ENCODE measurements at places on chromosomes 13 and 19. TPM values are rescaled to one million over a fixed set of nuclear protein-coding genes. Genes with fewer than 3 reads are reported as not detected.

GRCh38 chr19:38478273-38478971 lies 44.9 kb downstream of the RYR1 start:
- no peak for DNase-seq
- H3K27me3 ChIP-seq: no peaks in the 10 kb centered on the region
- no peak overlapping the region for H3K27ac ChIP-seq
- H3K4me3 ChIP-seq: no peak overlapping the region
- no peaks in the 10 kb centered on the region for H3K4me1 ChIP-seq

- no peaks in the 10 kb centered on the region for H3K4me1 ChIP-seq
- no peaks in the 10 kb centered on the region for H3K27me3 ChIP-seq
- no peaks in the 10 kb centered on the region for H3K36me3 ChIP-seq
- no peak overlapping the region for H3K27ac ChIP-seq
Observed at GRCh38 chr13:64255988-64256387, 2840.3 kb upstream of the PCDH20 start.

The C19orf38 gene
- polyA plus RNA-seq: 149 TPM

The NHLRC3 gene
- polyA plus RNA-seq: 12.8 TPM

DNA sequence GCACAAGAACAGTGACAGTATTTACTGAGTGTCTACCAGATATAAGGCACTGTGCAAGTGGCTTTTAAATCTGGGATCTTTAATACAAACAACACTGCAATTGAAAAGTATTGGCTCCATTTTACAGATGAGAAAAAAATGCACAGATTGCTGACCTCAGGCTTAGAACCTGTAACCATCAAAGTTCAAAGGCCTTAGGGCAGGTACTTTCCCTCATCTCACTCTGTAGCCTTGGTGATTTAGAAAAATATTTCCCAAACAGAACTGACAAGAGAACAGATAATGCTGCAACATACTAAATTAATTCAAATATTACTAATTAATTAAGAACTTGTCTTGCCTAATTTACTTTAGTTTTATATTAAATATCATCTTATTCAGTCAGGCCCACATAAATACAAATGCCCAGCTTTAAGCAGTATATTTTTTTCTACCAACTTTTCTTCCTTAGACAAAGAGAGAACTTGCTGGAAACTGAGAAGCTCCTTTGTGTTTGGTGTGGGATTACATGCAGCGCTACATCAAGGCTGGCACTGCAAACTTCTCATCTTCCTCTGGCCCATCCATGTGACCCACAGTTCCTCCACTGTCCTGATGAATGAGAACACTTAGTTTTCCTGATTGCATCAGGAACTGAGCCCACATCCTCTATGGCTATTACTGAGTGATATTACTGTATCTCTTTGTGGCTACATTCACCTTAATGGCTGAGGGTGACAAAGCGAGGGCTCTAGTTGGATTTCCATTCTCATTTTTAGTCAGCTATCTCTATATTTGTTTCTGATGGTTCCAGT lies 302.1 kb downstream of the ENOX1 start:
- H3K27ac ChIP-seq: no peak overlapping the region
- no peaks in the 10 kb centered on the region for H3K27me3 ChIP-seq
- H3K4me3 ChIP-seq: no peak overlapping the region
- peak; percentile 2 for DNase-seq
- peaks cover 17% of the 10 kb centered on the region for H3K4me1 ChIP-seq

The TUBA3C gene
- polyA plus RNA-seq: not detected

The KASH5 gene
- polyA plus RNA-seq: not detected

DNA sequence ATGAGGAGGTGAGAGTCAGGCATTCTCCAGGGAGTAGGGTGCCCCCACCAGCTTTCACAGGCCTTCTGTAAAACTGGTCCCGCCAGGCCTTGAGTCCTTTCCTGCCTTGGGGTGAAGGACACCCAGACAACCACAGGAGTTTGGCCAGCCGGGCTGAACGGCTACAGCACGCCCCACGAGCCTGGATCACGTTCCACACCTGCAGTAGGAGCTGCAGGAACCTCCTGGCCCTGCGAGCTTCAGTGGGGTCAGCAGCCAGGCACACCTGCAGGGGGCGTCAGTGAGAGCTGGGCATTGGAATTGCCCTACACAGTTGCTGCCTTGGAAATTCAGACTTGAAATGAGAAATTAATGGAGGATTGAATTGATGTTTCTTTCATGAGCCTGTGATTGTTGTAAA lies 45.7 kb downstream of the COL4A2 start:
- no peak for DNase-seq
- no peak overlapping the region for H3K27ac ChIP-seq
- no peaks in the 10 kb centered on the region for H3K36me3 ChIP-seq
- H3K4me3 ChIP-seq: no peak overlapping the region

The MISP gene
- not detected for polyA plus RNA-seq

The ATP7B gene
- not detected for polyA plus RNA-seq

The GPR183 gene
- 288 TPM for polyA plus RNA-seq

GRCh38 chr13:84802073-84802472 lies 919.8 kb upstream of the SLITRK1 start:
- no peak overlapping the region for H3K27ac ChIP-seq
- H3K27me3 ChIP-seq: no peaks in the 10 kb centered on the region
- H3K4me1 ChIP-seq: no peaks in the 10 kb centered on the region
- H3K36me3 ChIP-seq: no peaks in the 10 kb centered on the region
- no peak for DNase-seq

The ZNF724 gene
- polyA plus RNA-seq: 0.40 TPM

DNA sequence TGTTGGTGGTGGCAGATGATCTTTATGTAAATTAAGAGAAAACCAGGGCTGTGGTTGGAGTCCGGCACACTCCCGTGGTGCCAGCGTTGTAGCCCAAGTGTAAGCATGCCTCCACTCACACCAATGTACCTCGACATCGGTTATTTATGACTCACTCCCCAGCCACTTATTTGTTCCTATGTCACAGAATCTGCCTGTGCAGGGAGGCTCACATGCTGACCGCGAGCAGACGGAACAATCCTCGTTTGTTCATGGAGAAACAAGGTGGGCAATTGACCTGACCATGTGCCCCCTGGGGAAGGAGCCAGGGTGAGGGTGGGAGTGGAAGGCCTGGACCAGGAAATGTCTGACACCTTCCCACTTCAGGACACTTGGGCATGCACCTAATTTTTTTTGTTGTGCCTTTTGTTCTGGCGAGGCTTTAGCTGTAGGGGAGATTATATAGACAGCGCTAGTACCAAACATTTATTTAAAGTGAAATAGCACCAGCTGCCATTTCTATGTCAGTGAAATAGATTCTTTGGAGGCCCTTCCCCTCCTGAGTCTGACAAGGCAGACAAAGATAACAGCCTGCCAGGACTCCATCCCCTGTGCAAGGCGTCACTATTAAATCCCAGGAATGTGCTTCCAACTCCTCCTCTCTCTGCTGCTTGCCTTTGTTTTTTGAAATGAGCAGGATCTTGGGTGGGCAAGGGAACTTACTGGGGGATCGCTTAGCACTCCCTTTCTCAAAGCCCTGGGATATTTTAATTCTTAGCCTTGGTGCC lies 394.2 kb downstream of the FGF9 start:
- H3K4me1 ChIP-seq: no peaks in the 10 kb centered on the region
- no peak overlapping the region for H3K27ac ChIP-seq
- H3K27me3 ChIP-seq: no peaks in the 10 kb centered on the region
- no peak overlapping the region for H3K4me3 ChIP-seq
- DNase-seq: no peak

DNA sequence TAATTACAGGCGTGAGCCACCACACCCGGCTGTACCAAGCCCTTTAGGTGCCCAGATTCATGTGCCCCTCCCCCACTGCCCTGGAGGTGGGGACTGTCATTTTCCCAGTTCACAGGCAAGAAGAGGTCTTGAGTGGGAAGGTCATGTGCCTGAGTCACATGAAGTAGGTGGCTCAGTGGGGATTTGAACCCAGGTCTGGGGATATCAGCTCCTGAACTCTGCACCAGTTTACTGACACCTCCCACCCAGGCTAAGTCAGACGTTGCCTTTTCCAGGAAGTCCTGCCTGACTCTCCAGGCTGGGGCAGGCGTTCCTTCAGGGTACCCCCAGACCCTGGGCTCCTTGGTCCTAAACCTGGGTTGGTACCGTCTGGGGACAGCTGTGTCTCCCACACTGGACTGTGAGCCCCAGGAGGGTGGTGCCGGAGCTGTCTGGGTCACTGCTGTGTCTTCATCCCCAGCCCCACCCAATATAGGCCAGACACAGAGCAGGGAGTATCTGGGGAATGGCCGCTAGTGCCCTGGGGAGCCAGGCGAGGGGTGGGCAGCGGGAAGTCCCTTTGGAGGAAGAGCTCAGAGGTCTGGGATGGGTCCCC lies 8.6 kb downstream of the VASP start:
- H3K27me3 ChIP-seq: no peaks in the 10 kb centered on the region
- H3K27ac ChIP-seq: peak overlapping the region; percentile 84
- H3K36me3 ChIP-seq: peaks cover 38% of the 10 kb centered on the region
- H3K4me1 ChIP-seq: peaks cover 80% of the 10 kb centered on the region

The HIPK4 gene
- polyA plus RNA-seq: 0.09 TPM

The ZFP14 gene
- polyA plus RNA-seq: 0.72 TPM

DNA sequence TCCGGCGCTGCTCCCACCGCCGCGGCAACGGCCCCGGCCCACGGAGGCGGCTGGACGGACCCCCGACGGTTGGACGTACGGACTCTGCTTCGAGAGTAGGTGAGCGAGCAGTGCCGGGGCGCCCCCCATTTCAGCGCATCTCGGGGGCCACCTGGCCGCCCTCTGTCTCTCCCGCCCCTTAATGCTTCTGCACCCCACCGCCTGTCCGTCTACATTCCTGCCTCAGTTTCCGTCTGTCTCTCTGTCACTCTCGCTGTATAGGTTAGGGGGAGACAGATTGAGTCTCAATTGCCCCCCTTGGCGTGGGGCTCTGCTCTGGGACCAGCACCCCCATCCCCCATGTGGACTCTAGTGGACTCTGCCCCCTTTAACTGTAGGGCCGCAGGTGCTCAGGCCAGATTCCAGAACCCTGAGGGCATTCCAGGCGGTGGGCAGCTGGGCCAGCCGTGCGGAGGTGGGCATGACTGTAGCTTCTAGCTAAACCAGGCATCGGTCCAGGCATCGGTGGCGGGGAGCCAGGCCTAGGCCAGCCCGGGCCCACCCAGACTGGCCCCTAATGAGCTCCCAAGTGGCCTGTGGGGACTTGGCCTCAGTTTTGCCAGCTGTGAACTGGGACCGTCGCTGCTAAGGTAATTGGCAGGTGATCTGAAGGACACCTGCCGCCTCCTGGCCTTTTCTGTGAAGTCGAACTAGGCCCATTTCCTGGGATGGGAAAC lies 373 bp downstream of the TNFAIP8L1 start:
- H3K36me3 ChIP-seq: no peaks in the 10 kb centered on the region
- no peak for DNase-seq
- no peaks in the 10 kb centered on the region for H3K27me3 ChIP-seq
- peak overlapping the region; percentile 36 for H3K27ac ChIP-seq
- peak overlapping the region; percentile 94 for H3K4me3 ChIP-seq

- H3K4me3 ChIP-seq: no peak within 1 kb of the TSS
- DNase-seq: no peak
- H3K36me3 ChIP-seq: no peaks in the 10 kb centered on the region
- H3K27ac ChIP-seq: no peak within 1 kb of the TSS
- no peaks in the 10 kb centered on the region for H3K4me1 ChIP-seq
Observed at GRCh38 chr19:3868770-3869456, at the start of gene ZFR2. ZFR2 (minus strand) TSS chr19:3869038; CDS start chr19:3869017, 21 bp downstream.

The ZNF223 gene
- polyA plus RNA-seq: 1.1 TPM

- no peaks in the 10 kb centered on the region for H3K27me3 ChIP-seq
- peaks cover 14% of the 10 kb centered on the region for H3K4me1 ChIP-seq
- no peak overlapping the region for H3K4me3 ChIP-seq
- peaks cover 85% of the 10 kb centered on the region for H3K36me3 ChIP-seq
- H3K27ac ChIP-seq: no peak overlapping the region
Observed at GRCh38 chr19:49803529-49803856, 9.6 kb downstream of the FUZ start.

GRCh38 chr19:44671400-44671799 lies at the start of gene CEACAM19:
CEACAM19 (plus strand) TSS chr19:44671482; CDS start chr19:44671932, 450 bp downstream.
- H3K36me3 ChIP-seq: no peaks in the 10 kb centered on the region
- no peak for DNase-seq
- no peak within 1 kb of the TSS for H3K4me3 ChIP-seq
- no peaks in the 10 kb centered on the region for H3K27me3 ChIP-seq
- H3K4me1 ChIP-seq: no peaks in the 10 kb centered on the region

- H3K27me3 ChIP-seq: no peaks in the 10 kb centered on the region
- no peak for DNase-seq
- no peak overlapping the region for H3K27ac ChIP-seq
Observed at GRCh38 chr19:38924388-38924787, 6.2 kb downstream of the SARS2 start.

DNA sequence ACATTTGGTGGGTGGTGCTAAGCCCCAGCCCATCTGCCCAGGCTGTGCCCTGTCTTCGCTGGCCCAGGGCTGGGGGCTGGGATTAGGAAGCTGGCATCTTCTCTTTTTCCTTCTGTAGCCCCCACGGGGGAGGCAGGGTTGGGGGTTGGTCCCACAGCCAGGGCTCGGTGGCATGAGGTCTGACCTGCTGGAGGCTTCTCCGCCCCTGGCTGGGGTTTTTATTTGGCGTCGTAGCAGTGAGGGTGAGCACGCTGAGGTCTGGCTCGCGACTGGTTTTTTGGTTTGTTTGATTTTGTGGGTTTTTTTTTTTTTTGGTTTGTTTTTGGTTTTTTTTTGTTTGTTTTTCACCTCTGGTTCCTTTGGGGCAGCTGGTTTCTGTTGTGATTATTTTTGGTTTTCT lies 14.7 kb downstream of the ZNF574 start:
- H3K27me3 ChIP-seq: no peaks in the 10 kb centered on the region
- H3K36me3 ChIP-seq: peaks cover 52% of the 10 kb centered on the region
- no peak overlapping the region for H3K27ac ChIP-seq
- H3K4me1 ChIP-seq: peaks cover 17% of the 10 kb centered on the region

GRCh38 chr19:30804751-30805150 lies 432.6 kb downstream of the ZNF536 start:
- no peak overlapping the region for H3K27ac ChIP-seq
- no peak overlapping the region for H3K4me3 ChIP-seq
- H3K36me3 ChIP-seq: no peaks in the 10 kb centered on the region
- H3K27me3 ChIP-seq: no peaks in the 10 kb centered on the region
- H3K4me1 ChIP-seq: no peaks in the 10 kb centered on the region
- DNase-seq: no peak

GRCh38 chr19:28605501-28606268 lies 607.3 kb downstream of the UQCRFS1 start:
- no peaks in the 10 kb centered on the region for H3K4me1 ChIP-seq
- H3K36me3 ChIP-seq: no peaks in the 10 kb centered on the region
- no peak for DNase-seq
- no peaks in the 10 kb centered on the region for H3K27me3 ChIP-seq
- H3K27ac ChIP-seq: no peak overlapping the region

The ACER1 gene
- not detected for polyA plus RNA-seq

The CCDC70 gene
- not detected for polyA plus RNA-seq

- H3K36me3 ChIP-seq: no peaks in the 10 kb centered on the region
- DNase-seq: no peak
- peaks cover 30% of the 10 kb centered on the region for H3K27me3 ChIP-seq
- H3K27ac ChIP-seq: no peak overlapping the region
- H3K4me1 ChIP-seq: no peaks in the 10 kb centered on the region
Observed at GRCh38 chr13:106484537-106485193, 50.8 kb downstream of the EFNB2 start.

The MICOS13 gene
- polyA plus RNA-seq: 82.7 TPM

- H3K27me3 ChIP-seq: peaks cover 12% of the 10 kb centered on the region
- H3K36me3 ChIP-seq: no peaks in the 10 kb centered on the region
- peak; percentile 27 for DNase-seq
Observed at GRCh38 chr19:4233282-4233853, 4.0 kb downstream of the EBI3 start.

Data from CD14-positive monocyte (primary cell).